Activated CD4-positive, alpha-beta T cell treated with anti-CD3 and anti-CD28 coated beads, Interleukin-10, Interleukin-2, amounts not matched to agents 100 ng/mL and 50 ng/mL, durations not matched to agents 16 hours and 8 hours (primary cell): ENCODE measurements at places on chromosomes 16 and 17.

DNA sequence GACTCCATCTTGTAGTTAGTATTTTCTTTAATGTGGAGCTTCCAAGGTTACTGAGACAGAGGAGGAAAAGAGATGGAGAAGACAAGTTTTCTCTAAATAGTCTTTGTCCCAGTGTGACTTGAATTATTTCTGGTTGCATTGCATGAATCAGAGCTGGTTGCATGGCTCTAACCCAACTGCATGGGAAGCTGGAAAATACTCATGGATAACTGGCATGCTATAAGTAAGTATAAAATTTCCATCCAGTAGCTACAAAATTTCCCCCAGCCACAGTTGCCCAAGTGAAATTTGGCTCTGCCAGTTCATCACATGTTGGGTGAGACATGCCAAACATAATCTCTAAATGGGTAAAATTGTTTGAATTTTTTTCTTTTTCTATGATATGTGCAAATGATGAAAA, 1161.5 kb downstream of the CDH11 start:
- no peak for DNase-seq

GRCh38 chr17:859061-859823, 77.1 kb downstream of the MRM3 start:
- DNase-seq: no peak

- peak; percentile 47 for DNase-seq
Measured at GRCh38 chr16:11621920-11622651, 35.4 kb upstream of the LITAF start.

DNA sequence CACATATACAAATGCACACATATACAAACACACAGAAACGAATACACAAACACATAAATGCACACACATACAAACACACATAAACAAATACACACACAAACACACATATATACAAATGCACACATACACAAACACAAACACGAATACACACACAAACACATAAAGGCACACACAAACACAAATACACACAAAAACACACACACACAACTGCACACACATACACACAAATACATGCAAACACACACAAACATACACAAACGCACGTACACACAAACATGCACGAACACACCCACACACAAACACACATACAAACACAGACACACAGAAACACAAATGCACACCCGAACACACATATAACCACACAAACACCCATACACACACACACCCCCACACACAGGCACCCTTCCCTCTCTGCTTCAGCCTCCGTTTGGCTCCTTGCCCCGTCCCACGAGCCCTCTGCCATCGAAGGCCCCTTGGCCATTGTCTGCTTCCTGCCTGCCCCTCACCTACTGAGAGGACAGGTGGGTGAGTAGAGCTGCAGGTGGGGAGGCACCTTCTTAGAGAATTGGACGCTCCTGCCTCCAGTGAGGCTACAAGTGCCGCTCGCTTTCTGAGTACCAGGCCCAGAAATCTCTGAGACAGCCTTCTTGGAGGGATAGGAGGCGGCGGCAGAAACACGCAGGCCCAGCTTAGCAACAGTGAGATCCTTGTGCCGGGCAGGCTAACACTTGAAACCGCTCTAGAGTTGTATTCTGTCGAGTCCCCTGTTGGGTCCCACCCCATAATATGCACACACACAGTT, 331.2 kb downstream of the FOXL1 start:
- no peak for DNase-seq

DNA sequence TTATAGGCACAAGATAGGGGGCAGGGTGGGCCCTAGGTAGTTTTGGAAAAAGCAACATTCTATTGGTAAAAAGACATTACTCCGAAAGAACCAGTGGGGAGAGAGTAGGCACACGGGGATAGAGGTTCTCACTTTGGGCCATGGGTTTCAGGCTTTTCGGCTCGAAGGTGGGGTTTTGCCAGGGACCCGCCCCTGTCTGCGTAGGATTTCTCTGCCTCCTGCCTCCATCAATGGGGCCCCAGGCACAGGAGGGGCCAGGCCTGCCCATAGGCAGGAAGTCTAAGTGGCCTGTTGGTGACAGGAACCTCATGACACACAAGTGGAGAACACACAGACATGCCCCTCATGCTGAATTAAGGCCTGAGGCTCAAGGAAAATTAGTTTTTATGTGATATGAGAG, 57.5 kb downstream of the RNF213 start:
- no peak for DNase-seq

DNA sequence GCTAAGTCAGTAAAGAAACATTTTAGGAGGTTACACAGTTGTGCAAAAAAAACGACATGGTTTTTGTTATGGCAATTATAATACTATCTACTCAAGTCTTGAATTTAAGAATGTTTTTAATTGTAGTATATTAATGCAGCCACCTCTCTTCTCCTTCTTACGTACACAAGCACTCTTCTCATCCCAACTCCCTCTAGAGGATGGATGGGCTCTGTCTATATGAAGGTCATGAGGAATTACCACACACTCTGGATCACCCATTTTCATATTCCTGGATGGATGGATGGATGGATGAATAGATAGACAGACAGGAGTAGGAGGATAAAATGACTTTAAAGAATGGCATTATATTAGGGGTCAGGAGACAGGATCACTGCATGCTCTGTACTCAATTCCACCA, 120.0 kb downstream of the PHKB start:
- no peak for DNase-seq

DNA sequence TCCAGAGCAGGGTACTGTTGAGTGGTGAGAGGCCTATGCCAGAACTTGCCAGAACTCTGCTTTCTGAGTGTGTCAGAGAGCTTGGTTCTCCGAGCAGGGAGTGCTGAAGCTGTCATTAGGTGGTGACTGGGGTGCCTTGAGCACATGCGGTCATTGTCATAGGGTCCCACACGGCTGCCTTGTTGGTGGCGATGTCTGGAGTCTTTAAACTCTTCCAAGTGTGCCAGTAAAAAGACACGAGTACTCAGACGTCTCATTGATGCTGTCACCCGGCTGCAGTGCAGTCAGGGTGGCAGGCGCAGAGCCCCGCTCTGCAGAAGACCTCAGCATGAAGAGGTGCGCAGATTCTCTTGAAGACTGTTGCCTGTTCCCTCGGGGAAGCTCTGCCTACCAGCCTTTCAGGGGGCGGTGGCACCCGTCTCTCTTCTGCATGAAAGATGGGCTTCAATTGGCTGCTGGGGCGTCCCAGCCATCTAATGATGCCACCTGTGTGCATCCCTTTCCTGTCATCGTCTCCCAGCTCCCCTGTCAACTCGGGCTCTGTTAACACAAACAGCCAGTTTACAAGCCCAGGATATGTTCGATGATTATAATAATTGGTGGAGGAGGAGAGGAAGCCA, 58.3 kb downstream of the NKD1 start:
- DNase-seq: no peak

DNA sequence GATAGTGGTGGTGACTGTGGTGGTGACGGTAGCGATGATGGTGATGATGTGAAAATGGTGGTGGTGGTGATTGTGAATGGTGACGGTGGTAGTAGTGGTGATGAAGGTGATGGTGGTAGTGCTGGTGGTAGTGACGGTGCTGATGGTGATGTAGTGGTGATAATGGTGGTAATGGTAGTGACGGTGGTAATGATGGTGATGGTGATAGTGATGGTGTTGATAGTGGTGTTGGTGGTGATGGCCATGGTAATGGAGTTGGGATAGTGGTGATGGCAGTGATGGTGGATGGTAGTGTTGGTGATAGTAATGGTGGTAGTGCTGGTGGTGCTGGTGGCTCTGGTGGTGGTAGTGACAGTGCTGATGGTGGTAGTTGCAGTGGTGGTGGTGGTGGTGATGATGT, 14.7 kb upstream of the RBFOX1 start:
- DNase-seq: no peak

GRCh38 chr16:48608452-48608851, 1.5 kb downstream of the N4BP1 start:
- peak; percentile 69 for DNase-seq

DNA sequence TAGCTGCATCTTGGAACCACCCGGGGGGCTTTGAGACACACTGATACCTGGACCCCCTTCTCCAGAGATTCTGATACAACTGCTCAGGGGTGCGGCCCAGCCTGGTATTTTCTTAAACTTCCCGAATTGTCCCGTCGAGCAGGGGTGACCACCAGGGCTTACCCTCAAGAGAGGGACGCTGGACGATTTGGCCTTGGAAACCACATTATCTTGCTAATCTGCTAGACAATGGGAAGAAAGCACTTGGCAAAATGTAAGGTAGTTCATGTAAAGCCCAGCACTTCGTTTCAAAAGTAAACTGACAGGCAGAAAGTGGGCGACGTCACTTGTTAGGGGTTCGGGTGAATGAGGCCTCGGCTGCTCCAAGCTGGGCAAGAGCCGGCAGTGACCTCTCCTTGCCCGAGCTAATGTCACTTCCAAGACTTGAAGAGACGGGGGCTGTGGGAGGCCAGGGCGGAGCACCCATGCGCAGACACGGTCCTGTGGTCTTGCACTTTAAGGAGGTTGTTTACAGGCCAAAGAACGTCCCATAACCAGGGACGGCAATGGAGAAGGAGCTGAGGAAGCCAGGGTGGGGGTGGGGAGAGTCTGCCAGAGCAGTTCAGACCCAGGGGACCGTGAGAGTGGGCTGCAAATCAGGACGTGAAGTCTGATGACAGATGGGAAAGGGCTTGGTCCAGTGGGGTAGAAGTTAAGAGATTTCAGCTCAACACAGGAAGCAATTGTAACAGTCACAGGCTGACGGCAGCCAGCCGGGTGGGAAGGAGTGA, 152.7 kb upstream of the GSE1 start:
- DNase-seq: no peak

- no peak for DNase-seq
Measured at GRCh38 chr16:57997176-57997527, 3.3 kb downstream of the ZNF319 start.

DNA sequence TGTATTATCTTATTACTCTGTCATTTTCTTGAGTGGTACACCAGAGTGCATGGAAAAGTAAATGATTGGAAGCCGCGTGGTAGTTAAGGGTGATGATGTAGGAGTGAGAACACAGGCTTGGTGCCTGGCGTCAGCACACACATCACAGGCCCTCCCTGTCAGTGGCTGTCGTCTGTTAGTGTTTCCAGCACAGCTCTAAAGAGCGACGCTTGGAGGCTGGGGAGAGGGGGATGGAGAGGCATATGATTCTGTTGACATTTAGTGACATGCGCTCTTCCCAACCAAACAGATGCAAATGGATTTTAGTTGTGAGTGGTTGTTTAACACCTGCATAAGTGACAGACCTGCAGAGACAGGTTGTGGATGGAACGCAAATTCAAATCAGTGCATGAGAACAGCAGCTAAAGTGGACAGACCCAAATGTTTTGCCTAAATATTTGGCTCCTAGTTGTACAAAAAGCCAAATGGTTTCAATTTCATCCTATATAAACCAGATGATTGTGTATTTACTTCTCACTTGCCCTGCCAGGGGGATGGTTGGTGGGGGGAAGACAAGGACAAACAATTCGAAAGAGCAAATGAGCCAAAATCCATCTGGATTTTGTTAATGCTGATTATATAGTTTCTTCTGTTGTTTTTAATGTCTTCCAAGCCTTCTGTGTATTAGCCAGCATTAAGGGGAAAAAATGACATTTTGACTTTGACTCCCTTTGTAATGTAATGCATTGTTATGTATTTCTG, 222.3 kb downstream of the WWOX start:
- no peak for DNase-seq

GRCh38 chr16:20969386-20969785, 68.8 kb downstream of the LYRM1 start:
- DNase-seq: no peak

GRCh38 chr16:10162981-10163380, 19.2 kb downstream of the GRIN2A start:
- no peak for DNase-seq

DNA sequence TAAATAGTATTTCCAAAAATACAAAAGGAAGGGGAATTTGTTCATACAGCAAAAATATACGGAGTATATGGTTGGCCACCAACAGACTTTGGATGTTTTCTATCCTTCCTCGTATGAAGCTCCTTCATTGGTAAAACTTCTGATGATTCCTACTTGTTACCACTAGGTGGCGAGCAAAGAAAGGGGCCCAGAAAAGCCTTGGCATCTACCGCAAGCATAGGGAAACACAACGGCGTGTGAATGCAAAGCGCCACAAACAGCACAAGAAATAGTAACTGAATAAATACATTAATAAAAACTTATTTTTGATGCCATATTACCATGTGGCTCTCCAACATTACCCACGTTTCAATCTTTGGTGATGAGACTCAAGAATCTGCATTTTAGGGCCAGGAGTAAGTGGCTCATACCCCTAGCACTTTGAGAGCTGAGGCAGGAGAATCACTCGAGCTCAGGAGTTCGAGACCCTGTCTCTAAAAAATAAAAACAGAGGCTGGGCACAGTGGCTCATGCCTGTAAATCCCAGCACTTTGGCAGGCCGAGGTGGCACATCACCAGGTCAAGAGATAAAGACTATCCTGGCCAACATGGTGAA, 34.5 kb downstream of the YWHAE start:
- DNase-seq: peak; percentile 80

GRCh38 chr16:66337463-66338188, 28.9 kb upstream of the CDH5 start:
- no peak for DNase-seq

- DNase-seq: no peak
Measured at GRCh38 chr17:35028531-35029262, 34.8 kb downstream of the RFFL start.

DNA sequence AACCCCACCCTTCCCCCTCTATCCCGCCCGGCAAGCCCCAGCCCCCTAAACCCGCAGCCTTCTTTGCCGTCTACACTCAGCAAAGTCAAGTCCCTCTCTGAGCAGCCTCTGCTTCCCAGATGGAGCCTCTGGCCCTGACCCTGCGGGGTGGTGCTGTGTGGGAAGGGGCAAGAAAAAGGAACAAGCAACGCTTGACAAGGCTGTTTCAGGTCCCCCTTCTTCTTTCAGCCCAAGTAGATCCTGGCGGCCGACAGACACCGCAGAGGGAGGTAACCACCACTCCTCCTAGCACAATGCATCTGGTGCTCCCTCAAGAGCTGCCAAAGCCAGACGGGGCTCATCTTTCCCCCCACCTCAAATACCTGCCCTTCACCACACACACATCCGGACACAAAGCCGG, 178.3 kb downstream of the ENGASE start:
- no peak for DNase-seq

DNA sequence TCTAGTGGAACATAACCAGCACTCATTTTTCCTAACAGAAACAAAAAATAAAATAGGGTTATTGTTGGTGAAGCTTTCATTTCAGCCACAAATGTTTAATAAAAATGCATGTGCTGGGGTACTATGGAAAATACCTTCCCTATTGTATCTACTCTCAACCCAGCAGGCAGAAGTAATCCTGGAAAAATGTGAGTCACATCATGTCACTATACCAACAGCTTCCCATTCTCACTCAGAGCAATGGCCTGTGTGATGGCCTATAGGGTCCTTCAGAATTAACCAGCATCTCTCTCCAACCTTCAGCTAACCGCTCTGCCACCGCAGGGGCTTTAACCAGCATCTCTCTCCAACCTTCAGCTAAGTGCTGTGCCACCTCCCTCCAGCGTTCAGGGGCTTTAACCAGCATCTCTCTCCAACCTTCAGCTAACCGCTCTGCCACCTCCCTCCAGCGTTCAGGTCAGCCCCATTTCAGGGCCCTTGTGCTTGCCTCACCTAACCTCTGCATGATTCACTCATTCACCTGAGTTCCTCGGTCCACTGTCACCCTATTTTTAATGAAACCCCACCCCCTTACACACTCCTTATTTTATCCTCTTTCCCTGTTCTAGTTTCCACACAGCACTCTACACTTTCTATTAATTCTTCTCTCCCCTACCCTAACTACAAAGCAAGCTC, 34.0 kb downstream of the UBE2G1 start:
- no peak for DNase-seq

GRCh38 chr16:51615141-51615540, 464.1 kb upstream of the SALL1 start:
- DNase-seq: no peak

GRCh38 chr16:27462846-27463682, 61.1 kb downstream of the IL21R start:
- DNase-seq: no peak
